ENCODE measurements at places on chromosomes 7 and 10.

DNA sequence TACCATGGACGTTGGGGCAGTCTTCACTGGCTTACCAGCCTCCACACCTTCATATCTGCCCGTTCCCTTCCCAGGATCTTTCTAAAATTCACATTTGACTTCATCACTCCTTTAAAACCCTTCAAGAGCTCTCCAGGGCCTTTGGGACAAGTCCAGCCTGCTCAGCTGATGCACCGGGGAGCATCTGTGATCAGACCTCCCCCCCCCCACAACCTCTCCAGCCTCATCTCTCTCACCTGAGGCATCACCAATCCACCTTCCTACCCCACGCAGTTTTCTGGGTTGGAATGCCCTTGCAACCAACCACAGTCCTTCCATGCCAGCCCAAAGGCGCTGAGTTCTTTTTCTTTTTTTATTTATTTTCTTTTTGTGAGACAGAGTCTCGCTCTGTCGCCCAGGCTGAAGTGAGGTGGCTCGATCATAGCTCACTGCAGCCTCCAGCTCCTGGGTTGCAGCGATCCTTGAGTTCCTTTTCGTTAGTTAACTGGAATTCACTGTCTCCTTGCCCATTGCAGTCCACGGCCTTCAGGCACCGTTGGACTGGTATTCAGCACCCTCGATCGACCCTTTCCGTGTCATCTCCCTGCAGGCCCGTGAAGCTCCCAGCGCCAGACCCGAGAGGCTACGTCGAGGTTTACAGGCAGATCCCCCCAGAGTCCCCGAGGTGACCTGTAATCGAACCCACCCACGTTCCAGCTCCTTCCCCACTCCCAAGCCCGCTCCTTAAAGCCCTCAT is 654 bp downstream of the ALKBH4 start:
- DNase-seq = no peak

DNA sequence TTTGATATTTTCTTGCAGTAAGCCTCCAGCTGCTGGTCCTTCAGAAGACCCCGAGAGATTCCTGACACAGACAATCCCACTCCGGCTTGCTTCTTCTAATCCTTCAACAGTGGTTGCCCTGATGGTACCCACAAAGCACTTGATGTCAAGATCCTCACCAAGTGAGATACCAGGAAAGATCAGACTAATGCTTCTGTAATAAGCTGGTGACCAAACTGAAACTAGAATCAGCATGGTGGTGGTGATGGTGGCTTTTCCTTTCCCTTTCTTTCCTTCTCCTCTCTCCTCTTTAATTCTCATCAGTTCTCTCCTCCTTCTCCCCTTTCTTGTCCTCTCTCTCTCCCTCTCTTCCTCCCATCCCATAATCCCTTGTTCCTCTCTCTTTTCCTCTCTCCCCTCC is 25.8 kb upstream of the CASD1 start:
- no peak for DNase-seq

DNA sequence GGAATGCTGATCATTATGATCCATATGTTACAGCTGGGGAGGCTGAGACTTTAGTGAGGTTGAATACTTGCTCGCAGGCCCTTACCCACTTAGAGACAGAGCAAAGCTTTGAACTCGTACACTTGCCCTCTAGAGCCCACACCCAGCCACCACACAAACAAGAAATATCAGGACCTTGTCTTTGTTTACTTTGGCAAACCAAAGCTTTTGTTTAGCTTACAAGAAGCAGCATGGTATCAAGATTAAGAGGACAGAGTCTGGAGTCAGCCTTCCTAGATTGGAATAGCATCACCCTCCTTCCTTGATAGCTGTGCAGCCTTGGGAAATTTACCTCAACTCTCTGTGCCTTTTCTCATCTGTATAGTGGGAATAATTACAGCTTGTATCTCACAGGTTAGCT is 477.5 kb downstream of the SUGCT start:
- DNase-seq = no peak

DNA sequence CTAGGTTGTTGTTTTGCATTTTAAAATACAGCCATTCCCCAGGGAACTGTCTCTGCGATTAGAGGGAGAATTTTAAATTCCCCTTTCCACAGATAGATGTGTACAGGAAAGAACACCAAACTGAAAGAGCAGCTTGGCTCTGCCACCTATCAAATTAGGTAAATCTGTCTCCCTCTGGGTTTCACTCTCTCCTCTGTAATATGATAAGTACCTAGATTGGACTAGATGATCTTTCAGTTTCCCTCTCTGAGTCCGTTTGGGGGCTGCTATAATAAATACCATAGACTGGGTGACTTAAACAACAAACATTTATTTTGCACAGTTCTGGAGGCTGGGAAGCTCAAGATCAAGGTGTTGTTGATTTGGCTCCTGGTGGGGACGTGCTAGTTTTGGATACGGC is 186.0 kb downstream of the KIF20B start:
- DNase-seq = no peak

GRCh38 chr10:107480781-107481180 is 316.3 kb upstream of the SORCS1 start:
- DNase-seq = no peak

- DNase-seq = no peak
Observed at GRCh38 chr10:88680958-88681357, 16.7 kb downstream of the LIPF start.

DNA sequence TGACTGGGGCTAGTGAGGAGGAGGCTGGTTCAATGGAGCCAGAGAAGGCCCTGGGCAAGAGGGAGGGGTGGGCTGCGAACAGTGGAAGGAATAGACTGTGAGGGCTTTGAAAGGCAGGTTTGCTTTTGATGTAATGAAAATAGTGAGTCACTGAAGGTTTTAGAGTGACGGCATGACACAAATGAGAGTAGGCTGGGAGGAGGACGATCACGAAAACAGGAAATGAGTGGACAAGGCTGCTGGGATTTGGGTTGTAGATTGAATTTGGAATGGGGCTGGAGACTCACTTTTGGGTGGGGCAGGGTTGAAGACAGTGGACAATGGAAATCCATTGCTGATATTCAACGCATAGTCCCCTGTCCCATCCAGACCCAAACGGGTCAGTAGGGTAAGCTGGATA is 139.6 kb downstream of the CDH23 start:
- no peak for DNase-seq

GRCh38 chr10:98445200-98445812 is 1.4 kb downstream of the HPS1 start:
- DNase-seq = no peak

GRCh38 chr7:125427676-125428075 is 498.1 kb upstream of the POT1 start:
- DNase-seq = no peak

- DNase-seq = no peak
Observed at GRCh38 chr10:4334015-4334414, 492.0 kb upstream of the AKR1E2 start.

- no peak for DNase-seq
Observed at GRCh38 chr10:55966101-55966500, 395.0 kb downstream of the ZWINT start.

DNA sequence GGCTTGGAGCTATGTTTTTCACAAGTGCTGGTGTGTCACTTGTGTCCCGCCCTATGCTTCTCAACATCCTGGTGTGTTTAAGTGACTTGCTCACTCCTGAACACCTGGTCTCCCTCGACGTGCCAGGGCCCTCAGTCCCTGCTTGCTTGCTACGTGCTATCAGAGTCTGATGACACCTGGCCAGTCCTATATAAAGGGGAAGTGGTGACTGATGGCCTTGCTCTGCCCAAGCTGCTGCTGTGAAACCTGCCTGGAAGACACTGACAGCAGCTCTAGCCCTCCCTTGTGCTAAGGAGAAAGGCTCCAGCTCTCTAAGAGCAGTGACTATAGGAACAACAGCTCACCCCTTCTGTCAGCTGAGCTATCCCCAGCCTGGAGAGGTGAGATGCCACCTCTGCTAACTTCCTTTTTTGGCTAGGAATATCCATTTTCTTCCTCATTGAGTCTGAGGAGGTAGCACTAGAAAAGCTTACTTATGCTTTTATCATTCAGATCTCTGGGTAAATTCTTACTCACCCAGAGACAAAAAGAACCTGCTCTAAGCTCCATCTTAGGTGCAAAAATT is 77.2 kb upstream of the PLXNA4 start:
- DNase-seq = no peak

GRCh38 chr7:128036226-128036940 is 5.1 kb upstream of the LRRC4 start:
- DNase-seq = no peak

GRCh38 chr7:15327001-15327400 is 234.8 kb downstream of the AGMO start:
- DNase-seq = no peak

DNA sequence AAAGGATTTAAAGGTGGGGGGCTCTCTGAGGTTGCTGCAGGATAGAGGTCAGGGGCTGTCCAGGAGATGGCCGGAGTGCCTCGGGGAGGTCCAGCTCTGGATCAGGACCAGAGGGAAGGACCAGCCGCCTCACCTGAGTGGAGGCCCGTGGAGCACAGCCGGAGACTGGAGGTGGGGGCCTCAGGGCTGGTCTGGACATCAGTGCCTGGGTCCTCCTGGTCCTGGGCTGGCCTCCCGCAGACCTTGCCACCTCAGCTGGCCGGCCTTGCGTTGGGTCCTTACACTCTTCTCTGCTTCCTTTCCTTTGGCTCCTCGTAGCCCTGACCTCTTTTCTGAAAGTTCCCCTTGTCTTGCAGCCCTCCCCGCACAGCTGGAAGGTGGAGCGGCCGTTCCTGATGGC is 2.0 kb downstream of the SUN1 start:
- no peak for DNase-seq

DNA sequence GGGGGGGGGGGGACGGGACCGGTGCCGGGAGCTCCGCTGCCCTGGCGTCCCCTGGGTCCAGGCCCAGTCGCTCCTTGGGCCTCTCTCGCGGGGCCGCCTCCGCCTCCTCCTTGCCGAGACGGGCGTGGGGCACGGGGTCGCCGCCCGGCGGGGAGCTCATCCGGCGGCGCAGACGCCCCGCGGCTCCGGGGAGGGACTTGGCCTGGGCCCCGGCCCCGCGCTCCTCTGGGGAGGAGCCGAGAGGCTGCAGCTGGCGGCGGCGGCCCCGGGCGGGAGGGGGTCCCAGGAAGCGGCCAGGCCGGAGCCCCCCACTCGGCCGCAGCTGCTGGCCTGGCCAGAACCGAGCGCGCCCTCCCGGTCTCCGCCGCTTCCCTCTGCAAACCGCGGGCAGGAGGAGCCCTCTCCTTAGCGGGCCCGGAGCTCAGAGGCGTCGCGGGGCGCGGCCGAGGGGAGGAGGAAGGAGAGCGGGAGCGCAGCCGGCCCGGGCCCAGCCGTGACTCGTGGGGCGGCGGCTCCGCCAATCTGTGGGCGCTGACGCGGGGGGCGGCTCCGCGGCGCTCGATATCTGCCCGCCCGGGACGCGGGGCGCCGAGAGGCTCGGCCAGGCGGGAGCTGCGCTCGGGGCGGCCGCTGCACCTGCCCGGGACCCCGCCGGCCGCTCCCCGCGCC is at the start of gene FAM20C:
FAM20C (plus strand) TSS at position 591 of the 669 bp plus-strand sequence. CDS start 629 bp downstream, outside the sequence.
- no peak for DNase-seq

- DNase-seq = no peak
Observed at GRCh38 chr7:33667196-33667595, 238.1 kb upstream of the BMPER start.

- no peak for DNase-seq
Observed at GRCh38 chr7:16114071-16114470, 307.3 kb downstream of the CRPPA start.

- no peak for DNase-seq
Observed at GRCh38 chr7:20270867-20271266, 53.7 kb upstream of the MACC1 start.

DNA sequence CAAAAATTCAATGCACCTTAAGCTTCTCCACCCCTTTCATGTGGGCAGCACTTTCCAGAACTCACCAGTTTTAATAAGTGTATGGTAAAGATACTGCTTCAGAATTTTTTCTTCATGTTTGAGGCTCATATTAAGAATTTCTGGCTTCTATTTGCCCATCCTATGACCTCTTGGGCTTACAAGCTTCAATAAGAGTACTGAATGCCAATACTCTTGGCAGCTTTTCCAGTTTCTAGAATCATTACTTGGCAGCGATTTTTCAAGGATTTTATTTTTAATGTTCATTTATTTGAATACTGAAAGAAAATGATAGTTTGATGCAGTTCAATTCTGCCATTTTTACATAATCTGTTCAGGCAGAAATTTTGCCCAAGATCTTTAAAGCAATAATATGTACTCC is 242.1 kb upstream of the KCND2 start:
- DNase-seq = no peak

GRCh38 chr10:52451817-52452216 is 137.7 kb downstream of the DKK1 start:
- peak; percentile 44 for DNase-seq

GRCh38 chr10:76640806-76641205 is 996.8 kb downstream of the KCNMA1 start:
- DNase-seq = no peak

GRCh38 chr10:95391581-95392216 is 100.9 kb upstream of the PDLIM1 start:
- DNase-seq = no peak

GRCh38 chr7:159231017-159231416 is 86.3 kb upstream of the VIPR2 start:
- no peak for DNase-seq

- DNase-seq = no peak
Observed at GRCh38 chr10:17943033-17943745, 8.5 kb upstream of the SLC39A12 start.

DNA sequence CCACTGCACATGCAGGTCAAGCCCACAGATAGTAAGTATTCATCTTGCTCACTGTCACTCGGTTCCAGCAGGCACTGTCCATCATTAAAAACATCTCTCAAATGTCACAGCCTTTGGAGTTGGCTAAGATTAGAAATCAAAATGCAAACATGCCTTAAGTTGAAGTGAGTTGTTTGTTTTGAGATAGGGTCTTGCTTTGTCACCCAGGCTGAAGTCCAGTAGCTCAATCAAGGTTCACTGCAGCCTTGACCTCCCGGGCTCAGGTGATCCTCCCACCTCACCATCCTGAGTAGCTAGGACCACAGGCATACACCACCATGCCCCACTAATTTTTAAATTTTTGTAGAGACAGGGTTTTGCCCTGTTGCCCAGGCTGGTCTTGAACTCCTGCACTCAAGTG is 98.1 kb downstream of the EBF3 start:
- DNase-seq = no peak

GRCh38 chr7:133512560-133512959 is 259.7 kb downstream of the EXOC4 start:
- peak; percentile 59 for DNase-seq

DNA sequence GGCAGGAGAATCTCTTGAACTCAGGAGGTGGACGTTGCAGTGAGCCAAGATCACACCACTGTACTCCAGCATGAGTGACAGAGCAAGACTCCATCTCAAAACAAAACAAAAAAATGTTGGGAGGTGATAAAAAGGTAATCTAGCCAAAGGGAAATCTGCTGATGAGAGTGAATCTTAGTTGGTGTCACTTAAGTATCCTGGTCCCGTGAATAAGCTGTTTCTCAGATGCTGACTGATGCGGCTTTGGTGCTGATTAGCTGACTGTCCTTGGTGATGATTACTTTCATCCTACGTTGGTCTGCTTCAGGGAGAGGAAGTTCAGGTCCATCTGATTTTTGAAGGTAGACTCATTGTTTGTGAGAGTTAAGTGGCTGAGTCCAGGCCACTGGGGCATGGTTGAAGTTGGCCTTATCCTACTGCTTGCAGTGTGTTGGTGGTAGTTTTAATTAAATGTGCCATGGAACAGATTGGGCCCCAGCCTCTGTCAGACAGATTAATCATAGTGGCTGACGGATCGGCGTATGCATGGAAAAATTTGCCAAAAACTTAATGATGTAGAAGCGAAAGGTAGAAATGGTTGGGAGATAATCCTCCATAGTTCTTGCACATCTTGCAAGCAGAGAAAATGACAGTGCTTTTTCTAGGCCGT is 17.4 kb upstream of the TMEM236 start:
- DNase-seq = no peak

GRCh38 chr10:49518982-49519578 is 19.8 kb downstream of the ERCC6 start:
- DNase-seq = no peak
